ENCODE measurements at places on chromosomes 7 and 10.

DNA sequence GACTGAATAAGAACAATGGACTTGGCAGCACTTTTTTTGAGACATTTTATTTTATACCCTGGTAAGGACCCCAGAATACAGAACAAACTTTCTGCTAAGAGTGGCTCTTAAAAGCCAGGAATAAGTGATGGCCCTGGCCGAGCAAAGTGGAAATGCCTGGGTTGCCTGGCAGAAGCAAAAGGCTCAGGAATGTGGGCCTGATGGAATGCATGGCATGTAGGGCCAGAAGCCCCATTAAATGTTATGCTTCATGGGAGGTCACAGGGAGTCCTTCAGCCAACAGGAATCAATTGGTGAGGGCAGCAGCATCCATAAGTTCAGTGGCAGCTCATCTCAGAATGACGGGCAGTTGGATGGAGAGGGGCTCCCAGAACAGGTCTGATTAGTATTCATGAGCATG is 301.5 kb upstream of the CACNA2D1 start:
- DNase-seq, result no peak

- no peak for DNase-seq
Measured at GRCh38 chr7:8147760-8148463, 114.1 kb downstream of the ICA1 start.

- no peak for DNase-seq
Measured at GRCh38 chr7:90488220-90488619, 18.8 kb downstream of the PTTG1IP2 start.

GRCh38 chr10:98417481-98417959 is 2.5 kb upstream of the PYROXD2 start:
- no peak for DNase-seq
